ENCODE measurements at places on chromosomes 3 and 15. TPM values are rescaled to one million over a fixed set of nuclear protein-coding genes. Genes with fewer than 3 reads are reported as not detected.

DNA sequence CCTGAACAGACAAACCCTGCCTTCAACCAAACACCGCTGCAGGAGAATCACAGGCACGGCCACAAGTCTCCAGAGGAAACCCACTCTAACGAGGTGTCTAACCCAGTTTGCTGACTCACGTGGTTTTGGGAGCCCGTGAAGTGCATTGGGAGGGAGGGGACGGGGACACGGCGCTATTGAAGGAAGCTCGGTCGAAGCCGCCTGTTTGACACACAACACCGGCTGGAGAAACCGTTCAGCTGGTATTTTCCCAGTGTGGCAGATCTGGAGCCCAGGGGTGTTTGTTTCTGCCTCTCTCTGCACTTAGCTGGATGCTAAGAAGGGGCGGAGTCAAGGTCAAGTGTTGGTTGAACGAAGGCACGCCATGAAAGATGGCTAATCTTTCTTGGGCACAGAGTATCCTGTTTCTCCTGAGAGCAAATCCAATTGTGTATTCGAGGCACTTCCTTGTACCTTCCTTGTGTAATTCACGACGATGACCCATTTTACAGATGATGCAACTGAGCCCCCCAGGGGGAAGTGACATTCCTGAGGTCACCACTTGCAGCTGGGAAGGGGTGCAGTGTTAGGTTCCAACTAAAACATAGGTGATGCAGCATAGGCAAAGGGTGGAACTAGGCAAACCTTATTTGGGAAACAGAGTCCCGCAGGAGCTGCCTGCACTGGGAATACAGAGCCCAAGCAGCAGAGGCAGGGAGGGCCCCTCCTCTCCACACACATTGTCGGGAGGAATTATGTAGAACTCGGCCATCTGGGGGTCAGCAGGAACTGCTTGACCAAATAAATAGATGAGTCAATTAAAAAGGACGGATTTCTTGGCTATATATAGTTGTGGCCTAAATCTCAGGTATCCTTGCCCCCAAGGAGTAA lies 22.5 kb downstream of the SLC6A6 start:
- H3K27ac ChIP-seq: no peak overlapping the region
- H3K4me1 ChIP-seq: peaks cover 32% of the 10 kb centered on the region
- no peak for DNase-seq

DNA sequence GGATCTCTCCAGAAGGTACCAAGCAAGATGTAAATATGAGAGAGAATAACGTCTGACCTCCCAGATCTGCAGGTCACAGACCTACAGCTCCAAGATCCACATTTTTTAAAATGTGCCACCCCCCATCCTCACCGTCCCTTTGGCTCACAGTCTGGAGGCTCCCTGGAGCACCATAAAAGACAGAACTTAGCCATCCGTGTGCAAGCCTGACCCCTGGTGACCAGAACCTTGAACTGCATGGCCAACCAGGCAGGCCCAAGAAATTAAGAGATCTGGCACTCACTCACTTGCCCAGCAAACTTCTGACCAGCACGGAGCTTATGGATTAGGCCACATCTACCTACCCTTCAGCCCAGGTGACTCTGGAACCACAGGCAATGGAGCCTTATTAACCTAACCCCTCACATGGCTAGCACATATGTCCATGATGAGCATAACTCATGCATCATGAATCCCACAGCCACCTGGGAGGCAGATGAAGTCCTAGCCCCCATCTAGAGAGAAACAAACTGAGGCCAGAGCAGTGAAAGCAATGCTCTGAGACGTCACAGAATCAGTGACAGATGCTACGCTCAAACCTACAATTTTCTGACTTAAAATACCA lies 275.3 kb downstream of the UACA start:
- H3K36me3 ChIP-seq: no peaks in the 10 kb centered on the region
- DNase-seq: peak; percentile 62
- H3K4me1 ChIP-seq: no peaks in the 10 kb centered on the region
- H3K27me3 ChIP-seq: no peaks in the 10 kb centered on the region

DNA sequence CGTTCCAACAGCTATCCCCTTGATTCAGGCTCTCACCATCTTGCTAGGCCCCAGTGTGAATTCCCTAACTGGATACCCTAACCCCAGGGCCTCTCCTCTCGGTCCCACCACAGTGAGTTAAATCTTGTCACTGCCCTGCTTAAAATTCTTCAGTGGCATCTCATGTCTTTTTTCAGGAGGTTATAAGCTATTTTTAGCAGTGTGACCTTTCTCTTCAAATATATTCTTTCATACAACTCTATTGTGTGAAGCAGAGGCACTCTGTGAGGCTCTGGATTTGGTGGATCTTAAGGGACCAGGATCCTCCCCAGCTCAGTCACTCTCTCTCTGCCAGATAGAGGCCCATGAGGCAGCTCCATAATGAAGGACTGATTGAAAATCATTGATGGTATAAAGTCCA lies 760.4 kb downstream of the NTRK3 start:
- no peaks in the 10 kb centered on the region for H3K36me3 ChIP-seq
- no peak for DNase-seq
- H3K4me1 ChIP-seq: no peaks in the 10 kb centered on the region
- no peaks in the 10 kb centered on the region for H3K27me3 ChIP-seq
- H3K27ac ChIP-seq: no peak overlapping the region

DNA sequence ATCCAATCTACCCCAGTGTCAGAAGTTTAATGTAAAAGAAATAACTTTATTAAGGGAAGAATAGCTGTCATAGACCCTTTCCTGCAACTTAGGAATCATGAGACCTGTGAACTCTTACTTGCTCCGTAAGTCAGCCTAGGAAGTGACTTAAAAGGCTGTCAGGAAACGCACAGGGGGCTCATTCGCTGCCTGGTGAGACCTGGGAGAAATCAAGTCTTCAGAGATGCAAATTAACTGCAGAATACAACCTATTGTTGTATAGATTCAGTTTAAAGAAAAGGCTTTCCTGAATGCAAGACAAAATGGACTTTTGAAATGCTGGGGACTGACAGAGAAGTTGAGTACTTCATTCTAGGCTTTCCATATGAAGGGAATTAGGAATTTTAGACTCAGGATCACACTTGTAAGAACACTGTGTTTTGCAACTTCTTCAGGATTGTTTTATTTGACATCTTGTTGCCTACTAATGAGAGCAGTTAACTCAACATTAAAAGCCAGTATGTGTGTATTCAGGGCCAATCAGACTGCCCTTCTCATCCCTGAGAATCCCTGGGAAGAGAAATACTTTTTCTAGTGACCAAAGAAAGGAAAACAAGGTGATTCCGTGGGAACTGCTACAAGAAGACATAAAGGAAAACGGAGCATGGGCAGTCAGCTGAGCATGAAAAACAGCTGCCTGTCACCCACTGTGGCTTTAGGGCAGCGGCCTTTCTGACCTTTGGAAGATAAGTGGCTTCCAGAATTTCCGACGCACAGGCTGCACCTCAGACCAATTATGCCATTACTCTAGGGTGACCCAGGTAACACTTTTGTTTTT lies 18.5 kb upstream of the DPPA4 start:
- H3K27ac ChIP-seq: no peak overlapping the region
- H3K4me3 ChIP-seq: no peak overlapping the region
- no peaks in the 10 kb centered on the region for H3K27me3 ChIP-seq
- no peak for DNase-seq
- no peaks in the 10 kb centered on the region for H3K4me1 ChIP-seq

The GATM gene
- total RNA-seq: 564 TPM

Measured in tibial nerve (tissue), 4 donors.